Kidney epithelial cell (primary cell): ENCODE measurements at places on chromosomes 5 and 9. TPM values are rescaled to one million over a fixed set of nuclear protein-coding genes. Genes with fewer than 3 reads are reported as not detected.

DNA sequence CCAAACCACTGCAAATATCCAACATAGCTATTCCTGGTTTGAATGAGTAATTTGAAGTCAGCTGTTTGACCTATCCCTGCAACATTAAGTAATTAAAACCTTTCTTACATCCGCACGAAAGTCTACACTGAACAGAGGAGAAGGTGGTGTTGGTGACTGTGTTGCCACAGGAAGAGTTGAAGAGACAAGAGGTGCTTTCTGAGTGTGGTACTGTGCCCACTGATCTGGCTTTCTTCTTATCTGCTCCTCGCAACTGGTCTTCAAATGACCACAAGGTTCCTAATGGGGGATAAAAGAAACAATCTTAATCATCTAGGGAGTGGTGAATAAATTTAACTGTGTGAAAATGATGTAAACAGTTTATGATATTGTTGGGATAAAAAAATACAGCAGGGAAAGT lies 29.4 kb upstream of the PDCL start:
- no peak for DNase-seq

DNA sequence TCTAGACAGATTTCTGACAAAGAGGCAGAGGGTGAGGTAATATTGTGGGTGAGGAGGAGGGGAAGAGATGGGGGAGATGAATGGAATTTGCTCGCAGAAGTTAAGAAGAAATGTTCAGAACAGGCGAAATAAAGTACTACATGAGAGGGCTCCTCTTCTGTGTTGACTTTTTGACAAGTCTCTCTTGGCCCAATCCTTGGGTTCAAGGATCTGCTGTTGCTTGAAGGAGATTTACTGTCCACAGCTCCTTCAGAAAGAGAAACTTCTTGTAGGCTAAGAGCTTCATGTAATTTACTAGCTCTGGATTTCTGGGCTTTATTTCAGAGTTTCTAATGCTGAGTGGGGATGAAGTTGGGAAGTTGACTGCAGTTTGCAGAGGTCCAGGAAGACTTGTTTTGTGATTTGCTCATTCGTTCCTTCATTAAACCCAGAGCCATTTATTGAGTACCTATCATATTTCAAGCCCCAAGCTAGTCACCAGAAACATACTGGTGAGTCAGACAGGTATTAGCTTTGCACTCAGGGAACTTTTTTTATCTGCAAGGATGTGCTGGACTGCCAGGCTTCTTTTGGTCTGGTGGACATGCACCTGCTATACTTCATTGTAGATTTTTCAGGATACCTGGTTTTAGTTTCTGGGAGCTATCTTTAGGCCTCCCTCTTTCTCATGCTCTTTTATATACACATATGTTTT lies 402.9 kb upstream of the CLINT1 start:
- DNase-seq: no peak

GRCh38 chr5:179089502-179089901 lies 29.3 kb downstream of the ZNF354C start:
- no peak for DNase-seq

- no peak for DNase-seq
These were observed 299.6 kb downstream of the FGF10 start for GRCh38 chr5:44089424-44090144.

DNA sequence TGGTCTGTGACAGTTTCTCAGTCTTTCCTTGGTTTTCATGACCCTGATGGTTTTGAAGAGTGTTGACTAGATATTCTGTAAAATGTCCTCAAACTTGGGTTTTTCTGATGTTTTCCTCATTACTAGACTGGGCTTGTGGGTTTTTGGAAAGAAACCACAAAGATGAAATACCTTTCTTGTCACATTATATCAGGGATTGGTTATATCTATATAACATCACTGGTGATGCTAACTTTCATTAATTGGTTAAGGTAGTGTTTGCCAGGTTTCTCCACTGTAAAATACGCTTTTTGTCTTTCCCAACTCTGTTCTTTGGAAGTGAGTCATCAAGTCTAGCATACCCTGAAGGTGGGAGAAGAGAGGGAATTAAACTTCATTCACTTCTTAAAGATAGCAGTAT lies 3.3 kb upstream of the IL31RA start:
- no peak for DNase-seq

DNA sequence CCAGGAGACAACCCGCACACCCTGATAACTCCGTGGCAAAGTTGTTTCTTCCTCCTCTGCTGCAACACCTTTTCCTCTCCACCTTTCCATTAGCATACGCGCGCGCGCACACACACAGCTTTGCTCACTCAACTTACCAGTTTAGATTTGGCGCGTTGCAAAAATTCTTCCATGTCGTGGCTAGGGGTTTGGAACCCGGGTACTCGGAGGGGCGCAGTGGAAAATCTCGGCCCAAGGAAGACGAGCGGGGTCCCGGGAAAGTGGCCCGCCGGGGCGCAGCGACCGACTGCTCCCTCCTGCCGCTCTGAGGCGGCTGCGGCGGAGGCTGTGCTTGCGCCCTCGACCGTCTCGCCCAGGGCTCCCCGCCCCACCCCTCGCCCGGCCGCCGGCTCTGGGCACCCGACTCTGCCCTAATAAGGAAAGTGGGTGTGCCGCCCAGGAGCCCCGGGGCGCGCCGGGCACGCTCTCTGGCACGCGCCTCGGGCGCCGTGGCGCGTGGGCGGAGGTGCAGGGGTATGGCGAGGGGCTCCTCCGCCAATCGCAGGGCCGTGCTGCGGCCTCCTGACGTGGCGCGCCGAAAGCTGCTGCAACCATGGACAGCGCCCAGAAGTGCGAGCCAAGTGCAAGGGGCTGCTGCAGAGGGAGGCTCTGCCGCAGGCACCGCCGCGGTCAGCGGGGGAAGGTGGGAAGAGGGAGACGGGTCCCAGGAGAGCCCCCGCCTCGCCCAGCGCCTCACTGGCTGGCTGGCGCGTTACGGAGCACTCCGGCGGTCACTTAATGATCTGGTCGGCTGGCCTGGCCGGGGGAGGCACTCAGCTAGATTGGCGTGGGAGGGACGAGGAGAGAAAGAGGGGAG lies at the start of gene PRUNE2:
Gene PRUNE2, minus strand, starts transcription at position 324 of the 856 bp plus-strand sequence. Its CDS starts 151 bp downstream, at position 173.
- DNase-seq: peak; percentile 54

- DNase-seq: no peak
These were observed 547 bp downstream of the CLTA start for GRCh38 chr9:36191290-36191645.

GRCh38 chr5:170571875-170572852 lies 68.3 kb downstream of the KCNIP1 start:
- peak; percentile 63 for DNase-seq

- DNase-seq: no peak
These were observed 16.1 kb upstream of the FKTN start for GRCh38 chr9:105541838-105542237.

GRCh38 chr5:60362158-60362557 lies 337.8 kb downstream of the DEPDC1B start:
- no peak for DNase-seq

- DNase-seq: no peak
These were observed 77.0 kb downstream of the OXCT1 start for GRCh38 chr5:41793141-41793770.

- no peak for DNase-seq
These were observed 482.2 kb upstream of the PAPPA start for GRCh38 chr9:115671236-115671962.

- peak; percentile 52 for DNase-seq
These were observed 461.3 kb downstream of the ENC1 start for GRCh38 chr5:74179179-74179578.

- peak; percentile 53 for DNase-seq
These were observed 215.7 kb upstream of the ELL2 start for GRCh38 chr5:96177303-96177869.

DNA sequence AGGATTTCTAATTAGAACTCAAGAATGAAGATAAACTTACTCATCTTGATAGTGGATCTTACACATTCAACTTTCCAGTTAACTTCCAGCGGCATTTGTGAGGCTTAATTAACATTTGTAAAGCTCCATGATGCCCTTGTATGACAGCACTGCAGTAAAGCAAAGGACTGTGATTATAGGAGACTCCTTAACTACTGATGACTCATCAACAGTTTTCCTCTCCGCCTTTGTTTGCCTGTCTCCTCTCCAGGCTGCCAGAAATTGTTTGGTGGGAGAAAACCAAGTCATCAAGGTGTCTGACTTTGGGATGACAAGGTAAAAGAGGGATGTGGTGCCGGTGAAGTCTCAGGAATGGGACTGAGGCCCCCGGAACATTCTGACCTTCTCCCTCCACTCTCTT lies 20.4 kb upstream of the CYFIP2 start:
- no peak for DNase-seq

DNA sequence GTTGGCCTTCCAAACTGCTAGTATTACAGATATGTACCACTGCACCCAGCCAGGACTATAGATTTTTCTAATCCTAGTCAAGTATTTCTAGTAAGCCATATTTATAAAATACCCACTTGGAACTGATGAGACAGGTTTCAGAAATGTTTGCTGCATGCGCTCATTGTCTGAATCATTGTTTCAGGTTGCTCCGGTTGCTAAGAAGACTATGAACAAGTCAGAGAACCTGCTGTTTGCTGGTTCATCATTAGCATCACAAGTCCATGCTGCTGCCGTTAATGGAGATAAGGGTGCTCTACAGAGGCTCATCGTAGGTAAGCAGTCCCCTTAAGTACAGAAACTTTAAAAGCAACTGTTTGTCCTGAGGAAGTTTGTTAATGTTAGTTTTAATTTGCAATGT lies 5.3 kb downstream of the INVS start:
- DNase-seq: no peak

- DNase-seq: no peak
These were observed 81.8 kb downstream of the ARRDC3 start for GRCh38 chr5:91301106-91301846.

- DNase-seq: peak; percentile 78
These were observed 8.6 kb upstream of the ANKRD33B start for GRCh38 chr5:10555277-10555684.

DNA sequence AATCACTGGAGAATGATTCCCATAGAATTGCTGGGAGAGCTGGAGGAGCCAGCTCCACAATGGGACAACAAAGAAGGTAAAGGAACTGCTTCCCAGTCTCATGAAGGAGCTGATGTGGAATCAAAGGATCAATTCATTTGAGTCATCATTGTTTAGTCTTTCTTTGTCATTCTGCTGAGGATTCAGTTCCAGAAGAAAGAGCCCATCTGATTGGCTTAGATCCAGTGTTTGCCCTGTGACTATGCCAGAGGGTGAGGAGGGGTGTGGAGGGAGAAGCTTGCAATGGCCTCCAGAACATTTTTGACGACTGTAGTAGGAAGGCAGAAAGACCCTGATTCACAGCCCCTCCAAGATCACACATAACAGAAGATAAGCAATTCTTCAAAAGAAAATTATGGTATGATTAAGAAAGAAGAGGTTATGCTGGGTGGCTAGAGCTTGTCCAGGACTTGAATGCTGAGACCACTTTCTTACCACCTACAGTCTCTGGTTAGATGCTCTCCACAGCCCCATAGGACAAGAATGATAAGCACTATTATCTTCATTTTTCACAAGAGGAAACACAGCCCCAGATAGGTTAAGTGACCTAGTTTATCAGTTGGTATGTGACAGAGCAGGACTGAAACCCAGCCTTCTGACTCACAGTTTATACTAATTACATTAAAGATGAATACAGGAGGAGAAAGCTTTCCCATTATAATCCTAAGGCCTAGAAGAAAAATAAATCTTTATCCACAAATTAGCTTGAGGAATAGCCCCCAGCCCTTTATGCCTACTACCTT lies 363.1 kb downstream of the PRELID2 start:
- peak; percentile 55 for DNase-seq

GRCh38 chr5:16883806-16884205 lies 52.3 kb downstream of the MYO10 start:
- DNase-seq: no peak

DNA sequence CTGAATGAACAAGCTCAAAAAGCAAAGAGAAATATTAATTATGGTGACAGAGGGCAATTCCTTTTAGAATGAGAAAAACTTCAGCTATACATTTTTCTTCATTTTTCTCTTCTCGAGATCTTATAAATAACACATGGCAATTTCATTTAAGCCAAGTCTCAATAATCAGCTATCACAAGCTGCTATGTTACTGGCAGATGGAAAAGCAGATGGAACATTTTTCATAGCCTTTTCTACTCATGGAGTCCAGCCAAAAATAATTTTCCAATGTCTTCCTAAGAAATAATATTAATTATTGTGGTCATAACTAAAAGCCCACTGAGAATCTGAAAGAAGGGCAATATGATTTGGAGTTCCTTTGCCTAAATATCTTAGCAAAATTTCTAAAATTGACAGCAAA lies 35.6 kb downstream of the SKIC3 start:
- no peak for DNase-seq

- DNase-seq: no peak
These were observed 536.5 kb upstream of the GRIA1 start for GRCh38 chr5:152953788-152954483.

- DNase-seq: peak; percentile 90
These were observed 43.1 kb downstream of the NACC2 start for GRCh38 chr9:136051837-136052471.

Gene SMU1
- 18.1 and 18.9 TPM in 2 replicates for total RNA-seq

Gene ANKRD34B
- total RNA-seq: 1.5 and 2.2 TPM in 2 replicates

Gene FAM221B
- total RNA-seq: not detected in 2 replicates

Gene RBM18
- 17.9 and 21.1 TPM in 2 replicates for total RNA-seq

Gene PAEP
- 0.21 TPM in 1 of 2 replicates, not detected in the other for total RNA-seq

Gene GZMA
- total RNA-seq: not detected in 2 replicates

Gene SPINK1
- total RNA-seq: 0.48 TPM in 1 of 2 replicates, not detected in the other

Gene HAVCR2
- 1.5 and 1.6 TPM in 2 replicates for total RNA-seq

Gene FCN2
- total RNA-seq: not detected in 2 replicates

Gene TNFAIP8
- total RNA-seq: 35.8 and 40.0 TPM in 2 replicates
